ENCODE measurements at places on chromosomes 16 and 17.

DNA sequence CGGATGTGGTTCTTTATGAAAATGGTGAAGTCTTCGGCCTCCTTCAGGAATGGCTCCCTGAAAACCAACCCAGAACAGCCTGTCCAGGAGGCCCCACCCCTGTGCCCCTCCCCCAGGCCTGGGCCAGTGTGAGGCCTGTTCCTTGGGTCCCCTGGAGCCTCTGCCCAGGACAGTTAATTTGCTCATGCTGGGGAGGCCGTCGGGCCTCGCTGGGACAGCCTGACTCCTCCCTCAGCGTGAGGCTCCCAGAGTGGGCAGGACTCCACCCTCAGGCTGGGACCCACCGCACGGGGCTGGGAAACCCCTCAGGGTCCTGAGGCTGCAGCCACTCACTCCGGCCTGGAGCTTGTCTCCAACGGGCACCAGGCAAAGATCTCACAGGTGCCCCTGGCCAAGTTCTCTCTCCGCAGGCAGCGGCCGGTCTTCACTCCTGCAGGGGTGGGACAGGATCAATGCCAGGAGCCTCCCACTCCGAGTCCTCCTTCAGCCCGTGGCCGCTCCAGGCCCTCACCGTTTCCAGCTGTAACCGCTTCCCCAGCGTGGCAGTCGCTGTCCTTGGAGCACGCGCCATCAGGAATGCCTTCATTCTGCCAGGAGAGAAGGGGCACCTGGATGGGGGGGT is 5.8 kb downstream of the P2RX5 start:
- DNase-seq: no peak

GRCh38 chr17:63523253-63523855 is at the start of gene KCNH6:
Gene KCNH6 (plus strand): TSS chr17:63523358. CDS start chr17:63523414, 56 bp downstream.
- DNase-seq: no peak

DNA sequence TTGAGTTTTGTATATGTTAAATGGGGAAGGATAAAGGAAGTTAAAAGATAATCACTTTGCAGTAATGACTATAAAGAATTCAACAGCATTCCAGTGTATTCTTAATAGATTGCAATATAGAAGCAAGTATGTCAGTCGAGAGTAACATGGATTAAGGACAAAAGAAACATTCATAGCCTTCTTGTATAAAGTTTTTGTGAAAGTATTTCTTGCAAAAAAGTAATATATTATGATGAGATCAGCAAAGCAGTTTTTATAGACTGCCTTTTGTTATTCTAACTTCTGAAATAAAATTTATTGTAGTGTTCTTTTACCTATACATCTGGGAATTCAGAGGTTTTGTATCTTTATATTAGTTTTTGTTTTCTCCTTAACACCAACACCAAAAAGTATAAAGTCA is 184.9 kb upstream of the RBL2 start:
- DNase-seq: no peak

- no peak for DNase-seq
Observed at GRCh38 chr16:85923153-85924021, 24.4 kb downstream of the IRF8 start.

- DNase-seq: peak; percentile 47
Observed at GRCh38 chr17:81387100-81388090, 7.9 kb upstream of the BAHCC1 start.

- no peak for DNase-seq
Observed at GRCh38 chr17:50501054-50501453, 7.2 kb upstream of the MYCBPAP start.

- DNase-seq: no peak
Observed at GRCh38 chr17:82703935-82704865, 5.7 kb upstream of the RAB40B start.

DNA sequence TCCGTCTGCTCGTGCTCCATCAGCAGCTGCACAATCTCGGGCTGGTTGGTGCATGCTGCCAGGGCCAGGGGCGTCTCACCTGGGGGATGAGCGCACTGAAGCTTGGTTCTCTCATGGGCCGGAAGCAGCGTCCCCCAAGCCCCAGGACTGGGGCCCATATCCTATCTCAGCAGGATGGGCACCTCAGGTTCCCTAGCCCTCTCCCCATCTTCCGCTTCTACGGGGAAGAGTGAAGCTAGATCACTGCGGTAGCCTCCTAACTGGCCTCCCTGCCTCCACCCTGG is 24.8 kb downstream of the TRPV3 start:
- no peak for DNase-seq

DNA sequence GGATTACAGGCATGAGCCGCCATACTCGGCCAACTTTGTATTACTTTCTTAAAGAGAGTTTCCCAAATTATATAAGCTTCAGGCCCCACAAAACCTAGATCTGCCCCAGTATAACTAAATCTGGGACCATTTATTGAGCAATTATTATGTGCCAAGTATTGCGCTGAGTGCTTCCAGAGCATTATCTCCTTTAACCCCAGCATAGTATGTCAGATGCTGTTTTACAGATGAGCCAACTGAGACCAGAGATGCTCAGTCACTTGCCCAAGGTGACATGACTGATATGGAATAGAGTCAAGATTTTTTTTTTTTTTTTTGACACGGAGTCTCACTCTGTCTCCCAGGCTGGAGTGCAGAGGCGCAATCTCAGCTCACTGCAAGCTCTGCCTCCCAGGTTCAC is 1.9 kb upstream of the ERBB2 start:
- no peak for DNase-seq

DNA sequence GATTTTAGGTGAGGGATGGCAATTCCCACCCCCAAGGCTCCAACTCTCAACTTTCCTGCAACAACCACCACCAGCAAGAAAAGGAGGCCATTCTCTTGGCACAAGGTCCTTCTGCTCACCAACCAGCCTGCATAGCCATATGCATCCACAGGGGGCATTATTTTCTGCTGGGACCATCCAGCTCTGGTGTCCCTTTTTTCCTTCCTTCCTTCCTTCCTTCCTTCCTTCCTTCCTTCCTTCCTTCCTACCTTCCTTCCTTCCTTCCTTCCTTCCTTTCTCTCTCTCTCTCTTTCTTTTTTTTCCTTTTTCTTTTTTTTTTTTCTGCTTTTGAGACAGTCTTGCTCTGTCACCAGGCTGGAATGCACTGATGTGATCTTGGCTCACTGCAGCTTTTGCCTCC is 21.1 kb upstream of the COX10 start:
- peak; percentile 6 for DNase-seq

DNA sequence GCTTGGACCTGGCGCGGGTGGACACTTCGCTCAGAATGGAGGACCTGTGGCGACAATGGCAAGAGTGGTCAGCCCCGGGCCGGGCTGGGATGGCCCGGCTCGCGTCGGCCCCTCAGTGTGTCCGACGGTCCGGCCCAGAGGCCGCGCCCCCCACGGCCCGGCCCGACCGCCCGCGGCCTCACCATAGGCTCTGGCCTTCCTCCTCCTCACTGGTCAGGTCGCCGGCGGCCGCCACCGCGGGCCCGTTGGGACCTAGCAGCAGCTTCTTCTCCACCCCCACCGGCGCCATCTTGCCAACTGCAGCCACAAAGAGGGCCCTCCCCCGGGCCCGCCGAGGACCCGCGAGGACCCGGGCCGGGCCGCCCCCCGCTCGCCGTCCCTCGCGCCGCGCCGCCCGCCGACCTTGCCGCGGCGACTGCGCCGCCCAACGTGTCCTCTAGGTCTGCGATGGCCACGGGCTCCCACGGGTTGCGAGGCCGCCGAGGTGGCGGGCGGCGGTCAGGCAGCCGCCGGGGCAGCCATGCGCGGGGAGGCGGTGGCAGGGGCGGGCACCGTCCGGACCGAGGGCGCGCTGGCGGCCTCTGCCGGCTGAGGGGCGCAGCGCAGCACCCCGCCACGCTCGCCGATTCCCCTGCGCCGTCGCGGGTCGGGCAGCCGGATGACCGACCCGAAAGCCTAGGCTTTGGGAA is at the start of gene DYNC1LI2:
Gene DYNC1LI2, minus strand, starts transcription at position 307 of the 689 bp plus-strand sequence. Its CDS starts 18 bp downstream, at position 289.
- DNase-seq: peak; percentile 80

DNA sequence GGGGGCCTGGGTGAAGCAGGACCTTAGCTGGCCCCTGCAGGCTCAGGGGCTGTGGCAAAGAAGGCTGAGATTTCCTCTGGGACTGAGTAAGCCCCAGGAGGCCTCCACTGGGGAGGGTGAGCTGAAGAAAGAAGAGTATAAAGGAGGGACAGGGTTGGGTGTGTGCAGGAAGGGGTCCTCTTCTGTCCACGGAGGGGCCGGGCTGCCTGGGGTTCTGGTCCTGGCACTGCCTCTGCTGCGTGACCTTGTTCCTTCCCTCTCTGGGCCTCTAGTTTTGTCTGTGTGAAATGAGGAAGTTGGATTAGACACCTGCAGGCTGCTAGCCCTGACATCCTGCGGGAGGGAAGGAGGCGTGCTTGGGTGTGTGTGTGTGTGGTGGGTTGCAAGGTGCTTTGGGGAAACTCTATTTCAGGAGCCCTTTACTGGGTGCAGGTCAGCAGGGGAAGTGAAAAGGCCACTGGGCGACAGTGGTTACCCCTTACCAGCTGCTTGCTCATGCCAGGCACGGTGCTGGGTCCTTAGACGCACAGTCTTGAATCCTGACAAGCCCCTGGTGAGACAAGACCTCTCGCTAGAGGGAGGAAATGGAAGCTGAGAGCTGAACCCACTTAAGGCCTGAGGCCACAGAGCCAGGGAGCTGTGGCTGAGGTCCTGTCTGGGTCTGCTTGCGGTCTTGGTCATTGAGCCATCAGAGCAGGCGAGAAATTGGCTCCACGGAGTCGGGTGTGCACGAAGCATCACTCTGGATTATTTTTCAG is 60.7 kb downstream of the OR1D5 start:
- no peak for DNase-seq

DNA sequence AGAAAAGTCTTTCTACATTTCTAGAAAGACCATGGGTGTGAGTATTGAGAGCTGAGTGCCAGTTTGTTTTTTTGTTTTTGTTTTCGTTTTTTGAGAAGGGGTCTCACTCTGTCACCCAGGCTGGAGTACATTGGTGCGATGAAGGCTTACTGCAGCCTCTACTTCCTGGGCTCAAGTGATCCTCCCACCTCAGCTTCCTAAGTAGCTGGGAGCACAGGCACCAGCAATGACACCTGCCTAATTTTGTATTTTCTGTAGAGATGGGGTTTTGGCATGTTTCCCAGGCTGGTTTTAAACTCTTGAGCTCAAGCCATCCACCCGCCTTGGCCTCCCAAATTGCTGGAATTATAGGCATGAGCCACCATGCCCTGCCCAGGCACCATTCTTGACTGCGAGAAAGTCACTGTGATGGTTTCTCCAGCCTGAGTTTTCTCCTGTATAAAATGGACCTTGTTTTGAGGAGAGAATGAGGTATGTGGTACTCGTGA is 673.8 kb downstream of the MAF start:
- DNase-seq: no peak

- DNase-seq: peak; percentile 57
Observed at GRCh38 chr17:17812211-17813054, 24.4 kb downstream of the SREBF1 start.

DNA sequence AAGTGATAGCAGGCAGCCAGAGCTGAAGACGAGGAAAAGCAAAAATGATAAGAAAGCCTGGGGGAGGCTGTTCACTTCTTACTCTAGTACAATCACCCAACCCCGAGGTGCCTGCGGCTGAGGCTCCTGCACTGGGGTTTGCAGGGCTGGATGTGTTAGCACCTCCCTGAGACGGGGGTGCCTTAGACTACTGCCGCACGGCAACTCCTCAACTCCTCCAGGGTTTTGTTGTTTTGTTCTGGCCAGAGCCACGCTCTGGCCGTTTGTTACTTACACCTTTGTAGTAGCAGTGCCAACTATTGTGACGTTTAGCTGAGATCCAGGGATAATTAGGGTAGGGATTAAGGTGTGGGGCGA is 51.5 kb downstream of the LDHD start:
- DNase-seq: peak; percentile 35

- peak; percentile 65 for DNase-seq
Observed at GRCh38 chr17:38704606-38705522, at the start of gene MLLT6. Gene MLLT6 (plus strand): TSS chr17:38705273. CDS start chr17:38705633, 360 bp downstream.

DNA sequence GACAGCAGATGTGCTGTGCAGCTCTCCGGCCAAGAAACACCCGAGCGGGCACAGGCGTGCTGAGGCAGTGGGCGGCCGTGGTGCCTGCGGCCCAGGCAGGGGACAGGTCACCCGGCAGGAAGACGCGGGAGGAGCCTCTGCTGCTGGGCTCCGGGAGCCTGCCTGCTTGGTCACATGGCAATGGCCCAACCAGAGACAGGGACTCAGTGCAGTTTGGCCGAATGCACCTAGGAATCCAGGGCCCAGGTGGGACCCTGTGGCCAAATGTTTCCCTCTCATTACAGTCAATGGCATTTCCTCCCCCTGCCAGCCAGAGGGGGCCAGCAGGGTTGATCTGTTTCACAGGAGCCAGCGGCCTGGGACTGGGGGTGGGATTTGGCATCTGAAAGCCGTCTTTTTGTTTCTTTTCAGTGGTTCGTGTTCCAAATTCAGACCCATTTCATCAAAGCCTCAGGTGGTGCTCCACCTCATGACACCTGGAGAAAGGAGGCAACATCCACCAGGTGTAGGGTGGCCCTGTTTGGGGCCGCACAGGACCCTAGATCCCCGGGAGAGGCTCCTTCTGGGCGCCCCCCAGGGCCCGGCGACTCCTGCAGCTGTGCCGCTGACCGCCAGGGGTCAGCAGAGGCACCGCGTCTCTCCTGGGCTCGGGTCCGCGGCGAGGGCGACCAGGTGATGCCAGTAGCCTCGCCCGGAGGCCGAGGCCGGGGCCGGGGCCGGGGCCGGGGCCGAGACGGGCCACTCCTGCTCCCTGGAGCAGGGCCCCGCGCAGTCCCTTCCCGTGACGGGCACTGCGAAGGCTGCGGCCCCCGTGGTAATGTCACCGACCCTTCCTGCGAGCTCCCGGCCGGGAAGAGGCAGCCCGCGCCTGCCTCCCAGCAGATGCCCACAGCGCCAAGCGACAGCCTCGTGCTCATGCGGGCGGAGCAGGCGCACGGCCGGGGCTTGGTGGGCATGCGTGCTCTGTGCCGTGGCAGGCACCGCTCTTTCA is 118.5 kb downstream of the C16orf78 start:
- DNase-seq: peak; percentile 18

DNA sequence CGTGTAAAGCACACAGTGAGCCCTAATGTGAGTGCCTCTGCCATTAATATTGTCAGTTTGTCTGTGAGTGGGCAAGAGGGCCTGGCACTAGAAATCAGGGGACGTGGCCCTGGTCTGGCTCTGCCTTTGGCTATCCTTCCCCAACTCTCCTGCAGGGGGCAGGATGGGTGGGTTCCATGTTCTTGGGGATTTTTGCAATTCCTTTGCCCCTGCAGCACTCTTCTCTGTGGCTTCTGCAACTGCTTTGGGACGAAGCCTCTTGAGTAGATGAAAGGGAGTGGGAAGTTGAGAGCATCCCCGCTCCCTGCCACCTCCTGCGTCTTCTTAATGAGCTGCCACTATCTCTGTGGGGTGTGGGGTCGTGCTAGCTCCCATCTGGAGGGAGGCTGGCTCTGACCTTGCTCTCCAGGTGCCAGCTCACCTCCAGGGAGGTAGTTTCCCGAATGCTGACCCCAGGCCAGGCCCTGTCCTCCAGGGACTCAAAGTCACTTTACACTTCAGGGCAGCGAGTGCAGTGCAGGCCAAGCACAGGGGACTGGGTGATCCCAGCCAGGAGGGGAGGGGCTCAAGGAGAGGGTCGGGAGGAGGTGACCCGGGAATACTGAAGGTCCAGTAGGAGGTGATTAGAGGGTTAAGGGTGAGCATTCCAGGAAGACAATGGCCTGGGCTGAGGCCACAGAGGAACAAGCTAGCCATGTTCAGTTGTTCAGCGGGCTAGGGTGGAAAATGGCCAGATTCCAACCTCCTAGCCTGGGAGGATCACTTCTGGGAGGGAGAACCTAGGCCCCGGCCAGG is 121.0 kb upstream of the NLRP1 start:
- DNase-seq: no peak

- no peak for DNase-seq
Observed at GRCh38 chr16:14101415-14101814, 30.3 kb downstream of the MRTFB start.

GRCh38 chr17:76927982-76928381 is 59.8 kb downstream of the MGAT5B start:
- DNase-seq: no peak

GRCh38 chr16:27752241-27752640 is 202.3 kb downstream of the KATNIP start:
- DNase-seq: no peak
